ENCODE measurements at places on chromosomes 1 and 21.

DNA sequence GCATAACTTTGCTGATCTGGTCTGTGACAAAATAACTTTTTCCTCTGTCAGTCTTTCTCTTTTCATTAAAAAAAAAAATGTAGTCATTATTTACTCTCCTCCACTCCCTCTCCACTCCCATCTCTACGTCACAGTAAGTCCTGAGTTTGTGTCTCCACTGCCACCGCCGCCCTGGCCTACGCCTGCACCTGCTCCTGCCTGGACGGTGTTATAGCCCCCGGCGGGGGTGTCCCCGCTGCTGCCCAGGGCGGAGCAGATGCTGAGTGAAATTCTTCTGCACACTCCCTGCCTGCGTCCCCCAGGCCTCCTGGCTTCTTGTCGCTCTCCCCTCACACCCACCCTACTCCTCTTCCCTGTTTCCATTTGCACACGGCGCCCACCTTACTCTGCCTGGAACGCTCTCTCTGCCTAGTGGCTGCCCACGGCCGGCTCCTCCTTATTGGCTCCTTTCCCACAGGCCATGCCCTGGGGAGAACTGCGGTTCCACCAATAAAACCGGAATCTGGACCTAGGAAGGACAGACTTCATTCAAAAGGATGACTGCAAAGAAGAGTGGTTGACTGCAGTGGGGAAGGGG is 55.2 kb upstream of the C1orf174 start:
- DNase-seq, result no peak

DNA sequence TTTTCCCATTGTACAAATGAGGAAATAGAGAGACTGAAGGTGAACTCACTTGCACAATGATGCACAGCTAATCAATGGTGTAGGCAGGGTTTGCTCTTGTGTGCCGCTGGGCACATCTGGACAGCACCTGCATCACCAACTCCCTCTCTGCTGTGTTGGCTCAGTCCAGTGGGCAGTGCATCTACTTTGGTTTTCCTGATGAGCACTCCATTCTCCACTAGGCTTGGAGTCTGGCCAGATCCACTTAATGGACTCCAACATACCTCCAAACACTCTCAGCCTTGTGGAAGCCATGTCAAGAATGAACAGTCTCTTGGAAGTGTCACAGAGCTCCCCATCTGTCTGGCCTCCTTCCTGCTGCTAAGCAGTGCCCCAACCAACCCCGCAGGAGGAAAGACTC is 152.2 kb downstream of the HIVEP3 start:
- no peak for DNase-seq

- DNase-seq, result no peak
Measured at GRCh38 chr1:162689745-162690671, 57.7 kb downstream of the DDR2 start.

DNA sequence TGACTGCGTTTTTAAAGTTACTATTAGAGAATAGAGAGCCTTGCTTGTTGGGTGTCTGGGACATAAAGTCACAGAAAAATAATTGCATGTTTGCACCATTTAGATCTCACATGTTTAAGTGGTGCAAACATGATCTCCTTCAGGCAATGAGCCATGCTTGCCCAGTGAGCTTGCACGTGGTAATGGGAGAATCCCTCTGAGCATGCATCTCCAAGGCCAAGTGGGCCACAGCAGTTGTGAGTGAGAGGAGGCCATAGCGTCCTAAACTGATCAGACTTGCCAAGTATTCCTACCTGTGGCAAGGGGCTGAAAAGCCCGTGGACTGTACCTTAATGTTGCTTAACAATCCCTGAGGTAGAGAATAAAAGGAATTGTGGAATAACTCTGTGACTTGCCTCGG is 158.3 kb downstream of the PLA2G4A start:
- DNase-seq, result no peak

DNA sequence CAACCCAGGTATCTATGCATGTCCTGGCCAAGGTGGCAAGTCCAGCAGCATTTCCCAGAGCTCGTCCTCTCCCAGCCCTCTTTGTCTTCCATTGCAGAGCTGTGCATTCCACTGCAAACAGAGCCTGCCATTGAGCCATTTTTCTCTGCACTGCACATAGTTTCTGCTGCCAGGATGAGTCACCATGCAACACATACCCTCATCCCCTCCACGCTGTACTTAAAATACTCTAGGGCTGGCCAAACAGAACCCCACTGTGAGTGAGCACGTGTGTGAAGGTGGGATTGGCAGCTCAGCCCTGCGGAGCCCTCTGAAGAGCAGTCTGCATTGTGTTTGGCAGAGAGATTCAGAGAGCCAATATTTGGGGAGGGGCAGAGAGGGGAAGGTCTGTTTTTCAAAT is 3.9 kb upstream of the ATP1B1 start:
- no peak for DNase-seq

DNA sequence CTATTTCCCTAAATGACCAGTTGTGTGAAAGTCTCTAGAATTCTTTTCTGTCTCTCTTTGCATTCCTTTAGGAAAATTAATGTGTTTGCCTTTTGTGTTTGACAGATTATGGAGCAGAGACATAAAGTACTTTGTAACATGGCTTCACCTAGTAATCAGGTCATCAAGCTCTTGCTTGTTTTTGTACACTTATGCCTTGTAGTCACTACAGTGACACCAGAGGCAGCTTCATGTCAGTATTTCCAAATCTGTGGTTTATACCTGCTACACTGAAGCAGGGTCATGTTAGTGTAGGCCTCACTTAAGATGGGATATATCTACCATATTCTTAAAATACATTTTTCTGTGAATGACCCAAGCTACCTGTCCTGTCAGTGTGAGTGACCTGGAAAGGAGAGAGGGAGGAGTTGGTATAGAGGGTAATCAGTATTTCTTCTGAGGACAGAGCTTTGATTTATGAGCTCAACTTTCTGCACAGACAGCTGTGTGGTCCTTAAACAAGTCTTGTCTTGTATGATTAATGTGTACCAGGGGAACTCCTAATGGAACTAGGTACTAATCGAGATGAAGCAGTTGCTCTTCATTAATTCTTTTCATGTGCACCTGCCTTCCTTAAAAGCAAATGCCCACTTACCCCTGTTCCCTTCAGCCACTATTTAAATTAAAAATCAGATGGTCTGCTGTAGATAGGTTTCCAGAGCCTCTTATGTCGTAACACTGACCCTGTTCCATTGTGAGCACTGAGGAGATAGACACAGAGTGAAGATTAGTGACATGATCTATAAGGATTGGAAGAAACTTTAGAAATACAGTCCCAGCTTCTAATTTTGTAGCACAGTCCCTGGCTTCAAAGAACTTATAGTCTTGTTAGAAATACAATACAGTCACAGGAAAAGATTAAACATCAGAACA is 45.7 kb downstream of the MACO1 start:
- no peak for DNase-seq

DNA sequence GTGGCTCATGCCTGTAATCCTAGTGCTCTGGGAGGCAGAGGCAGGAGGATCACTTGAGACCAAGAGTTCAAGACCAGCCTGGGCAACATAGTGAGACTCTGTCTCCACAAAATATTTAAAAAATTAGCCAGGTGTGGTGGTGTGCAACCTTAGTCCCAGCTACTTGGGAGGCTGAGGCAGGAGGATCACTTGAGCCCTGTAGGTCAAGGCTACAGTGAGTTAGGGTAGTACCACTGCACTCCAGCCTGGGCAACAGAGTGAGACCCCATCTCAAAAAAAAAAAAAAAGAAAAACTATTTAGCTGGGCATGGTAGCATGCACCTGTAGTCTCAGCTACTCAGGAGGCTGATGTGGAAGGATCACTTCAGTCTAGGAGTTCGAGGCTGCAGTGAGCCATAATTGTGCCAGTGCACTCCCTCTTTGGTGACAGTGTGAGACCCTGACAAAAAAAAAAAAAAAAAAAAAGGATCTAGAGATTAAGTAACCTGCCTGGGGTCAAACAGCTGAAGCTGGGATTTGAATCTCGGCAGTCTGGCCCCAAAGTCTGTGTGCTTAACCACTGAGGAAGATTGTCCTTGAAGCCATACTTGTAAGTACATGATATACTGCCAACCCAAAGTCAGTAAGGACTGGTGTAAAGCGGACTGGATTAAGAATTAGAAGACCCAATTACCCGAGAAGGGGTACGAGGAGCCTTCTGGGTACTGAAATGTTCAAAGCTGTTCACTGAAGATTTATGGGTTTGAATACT is 31.8 kb downstream of the LRRN2 start:
- no peak for DNase-seq

DNA sequence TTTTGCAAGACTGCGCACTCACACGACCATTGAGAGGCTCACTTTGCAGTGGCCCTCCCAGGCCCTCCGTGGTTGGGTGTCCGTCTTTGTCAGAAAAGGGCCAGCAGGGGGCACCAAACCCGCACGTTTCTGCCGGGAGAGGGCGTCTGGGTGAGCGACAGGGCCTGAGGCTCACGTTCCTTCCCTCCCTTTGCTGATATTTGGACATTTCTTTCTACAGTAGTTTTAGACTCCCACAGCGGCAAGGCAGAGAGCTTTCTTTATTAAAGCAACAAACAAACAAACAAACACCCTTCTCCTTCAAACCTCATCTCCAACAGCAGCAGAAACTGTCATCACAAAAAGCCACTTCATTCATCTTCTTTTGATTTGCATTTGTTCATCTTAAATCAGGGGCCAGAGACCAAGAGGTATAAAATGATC is 79.2 kb upstream of the WDR26 start:
- DNase-seq, result peak; percentile 95

- no peak for DNase-seq
Measured at GRCh38 chr1:204143276-204144041, 8.4 kb downstream of the ETNK2 start.

GRCh38 chr1:156490401-156491032 is 10.1 kb downstream of the MEF2D start:
- DNase-seq, result no peak

DNA sequence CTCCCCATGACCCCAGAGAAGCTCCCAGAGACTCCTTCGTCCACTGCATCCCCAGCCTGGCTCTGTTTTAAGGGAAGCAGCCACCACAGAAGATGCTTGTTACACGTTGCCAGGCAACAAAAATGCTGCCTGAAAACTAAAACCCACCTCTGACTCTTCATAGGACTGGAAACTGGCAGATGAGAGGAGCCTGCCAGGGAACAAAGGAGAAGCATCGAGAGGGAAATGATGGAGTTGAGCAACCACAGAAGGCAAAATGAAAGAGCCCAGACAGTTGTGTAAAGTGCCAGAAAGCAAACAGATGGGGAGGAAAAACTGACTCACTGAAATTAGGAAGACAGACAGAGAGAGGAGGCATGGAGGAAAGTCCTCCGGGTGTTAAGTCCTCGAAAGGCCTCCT is 118.4 kb downstream of the KCNN3 start:
- DNase-seq, result no peak

- no peak for DNase-seq
Measured at GRCh38 chr1:158037008-158037865, 43.8 kb downstream of the KIRREL1 start.

DNA sequence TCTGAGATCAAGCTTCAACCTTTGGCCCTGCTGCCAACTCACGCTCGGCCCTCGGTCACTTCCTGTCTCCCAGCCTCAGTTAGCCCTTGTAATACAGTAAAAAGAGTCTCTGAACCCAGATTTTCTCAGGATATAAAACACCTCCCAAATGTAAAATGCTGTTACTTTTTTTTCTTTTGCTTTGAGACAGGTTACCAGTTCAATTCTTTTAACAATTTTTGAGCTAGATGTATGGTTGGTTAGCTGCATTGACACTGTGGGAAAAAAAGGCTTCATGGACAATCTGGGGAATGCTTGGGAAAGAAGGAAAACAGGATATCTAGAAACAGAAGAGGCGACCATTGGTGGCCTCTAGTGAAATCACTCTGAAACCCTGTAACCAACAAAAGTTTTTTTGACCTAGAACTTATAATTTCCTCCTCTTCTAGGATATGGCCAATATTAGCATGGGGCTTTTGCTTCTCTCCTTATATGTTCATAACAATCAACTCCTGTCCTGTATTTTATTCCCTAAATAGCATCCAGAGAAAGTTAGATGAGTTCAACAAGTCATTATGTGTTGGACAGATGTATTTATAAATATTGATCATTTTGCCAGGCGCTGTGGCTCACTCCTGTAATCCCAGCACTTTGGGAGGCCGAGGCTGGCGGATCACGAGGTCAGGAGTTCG is 1.3 kb downstream of the CMPK1 start:
- no peak for DNase-seq

GRCh38 chr21:17612023-17612564 is 607 bp downstream of the BTG3 start:
- no peak for DNase-seq

DNA sequence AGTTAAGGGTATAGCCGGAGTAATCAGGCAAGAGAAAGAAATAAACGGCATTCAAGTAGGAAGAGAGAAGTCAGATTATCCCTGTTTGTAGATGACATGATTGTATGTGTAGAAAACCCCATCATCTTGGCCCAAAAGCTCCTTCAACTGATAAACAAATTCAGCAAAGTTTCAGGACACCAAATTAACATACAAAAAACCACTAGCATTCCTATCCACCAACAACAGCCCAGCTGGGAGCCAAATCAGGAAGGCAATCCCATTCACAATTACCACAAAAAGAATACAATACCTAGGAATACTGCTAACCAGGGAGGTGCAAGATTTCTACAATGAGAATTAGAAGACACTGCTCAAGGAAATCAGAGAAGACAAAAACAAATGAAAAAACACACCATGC is 45.3 kb downstream of the MAST2 start:
- DNase-seq, result no peak

DNA sequence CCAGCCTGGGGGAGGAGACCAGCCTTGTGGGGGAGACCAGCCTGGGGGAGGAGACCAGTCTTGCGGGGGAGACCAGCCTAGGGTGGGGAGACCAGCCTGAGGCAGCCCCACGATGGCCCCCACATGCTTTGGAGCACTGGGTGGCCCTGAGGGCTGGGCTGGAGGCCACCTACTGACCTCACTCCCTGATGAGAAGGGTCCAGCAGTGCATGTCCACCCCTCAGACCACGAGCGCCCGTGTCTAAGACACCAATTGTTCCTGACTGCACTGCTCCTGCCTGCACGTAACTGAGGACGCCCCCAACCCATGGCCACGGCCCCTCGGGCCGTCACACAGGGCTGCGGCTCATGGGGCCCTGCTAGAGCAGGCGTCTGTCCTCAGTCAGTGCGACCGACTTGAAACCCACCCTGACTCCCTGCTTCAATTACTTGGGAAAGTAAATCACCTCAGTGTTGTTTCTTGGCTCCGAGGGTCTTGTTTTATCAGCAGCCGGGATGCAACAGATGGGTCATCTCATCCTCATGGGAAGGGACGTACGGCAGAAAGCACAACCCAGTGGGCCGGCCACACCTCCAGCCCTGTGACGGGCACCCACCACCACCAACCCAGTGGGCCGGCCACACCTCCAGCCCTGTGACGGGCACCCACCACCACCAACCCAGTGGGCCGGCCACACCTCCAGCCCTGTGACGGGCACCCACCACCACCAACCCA is at the start of gene SPATC1L:
TSS of gene SPATC1L (minus strand) at position 550 of the 715 bp plus-strand sequence. CDS start 1,643 bp downstream, outside the sequence.
- peak; percentile 72 for DNase-seq

GRCh38 chr1:86858524-86859261 is 55.2 kb downstream of the SELENOF start:
- no peak for DNase-seq

- no peak for DNase-seq
Measured at GRCh38 chr1:158285756-158286241, 3.9 kb upstream of the CD1C start.
